Pancreas (tissue), 10 donors: ENCODE measurements at places on chromosomes 5 and 9. TPM values are rescaled to one million over a fixed set of nuclear protein-coding genes. Genes with fewer than 3 reads are reported as not detected.

DNA sequence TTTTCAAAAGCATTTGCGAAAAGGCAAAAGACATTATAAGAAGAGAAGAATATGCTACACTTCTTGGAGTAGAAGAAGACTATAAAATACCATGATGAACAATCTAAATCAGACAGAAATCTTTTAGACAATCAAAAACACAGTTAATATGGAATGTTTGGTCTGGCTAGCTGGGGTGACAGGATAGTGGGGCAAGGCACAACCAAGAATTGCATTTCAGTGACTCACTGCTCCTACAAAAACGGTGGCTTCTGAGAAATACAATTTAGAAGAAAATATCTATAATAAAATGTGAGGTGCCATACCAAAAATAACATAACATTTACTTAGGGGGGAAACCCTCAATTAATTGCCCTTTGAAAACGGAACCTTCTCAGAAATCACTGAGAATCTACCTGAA lies 363.4 kb downstream of the NPR3 start:
- DNase-seq: no peak
- no peaks in the 10 kb centered on the region for H3K27me3 ChIP-seq
- H3K4me3 ChIP-seq: no peak overlapping the region

DNA sequence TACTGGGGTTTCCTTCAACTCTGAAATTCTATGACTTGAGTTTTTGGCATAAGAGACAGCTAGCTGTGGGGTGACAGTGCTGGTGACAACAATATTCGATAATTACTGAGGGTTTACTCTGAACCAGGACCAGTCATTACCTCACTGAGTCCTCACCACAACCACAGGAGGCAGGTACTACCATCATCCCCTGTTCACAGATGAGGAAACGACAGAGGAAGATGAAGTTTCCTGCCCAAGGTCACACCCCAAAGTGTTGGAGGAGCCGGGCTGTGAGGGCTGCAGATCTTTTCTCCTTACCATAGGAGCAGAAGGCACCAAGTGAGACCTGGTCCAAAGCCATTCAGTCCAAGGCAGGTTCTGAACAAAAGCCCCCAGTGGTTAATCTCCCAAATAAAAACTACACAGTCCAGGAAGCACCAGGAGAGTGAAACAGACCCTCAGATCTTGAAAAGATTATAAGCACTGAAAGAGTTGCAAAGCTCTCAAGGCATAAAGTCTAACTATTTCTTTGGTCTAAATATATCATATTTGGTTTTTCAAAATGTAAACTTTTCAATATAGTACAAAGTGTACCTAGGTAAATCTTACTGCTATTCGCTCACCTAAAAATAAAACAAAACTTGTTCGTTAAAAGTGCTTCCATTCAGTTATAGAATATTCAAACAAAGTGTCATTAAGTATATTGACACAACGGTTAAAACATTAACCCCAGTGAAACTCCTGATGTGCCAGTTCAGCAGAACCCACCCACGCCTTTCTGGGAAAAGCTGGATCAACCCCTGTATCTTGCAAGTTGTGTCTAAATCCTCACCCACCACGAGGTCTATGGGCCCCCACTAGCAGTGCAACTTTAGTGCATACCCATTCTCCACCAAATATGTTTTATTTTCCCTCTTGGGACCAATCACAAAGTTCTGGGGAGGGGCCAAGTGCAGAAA lies 82.6 kb upstream of the EQTN start:
- H3K27me3 ChIP-seq: no peaks in the 10 kb centered on the region
- H3K4me3 ChIP-seq: no peak overlapping the region
- H3K4me1 ChIP-seq: peaks cover 39% of the 10 kb centered on the region
- no peaks in the 10 kb centered on the region for H3K36me3 ChIP-seq

DNA sequence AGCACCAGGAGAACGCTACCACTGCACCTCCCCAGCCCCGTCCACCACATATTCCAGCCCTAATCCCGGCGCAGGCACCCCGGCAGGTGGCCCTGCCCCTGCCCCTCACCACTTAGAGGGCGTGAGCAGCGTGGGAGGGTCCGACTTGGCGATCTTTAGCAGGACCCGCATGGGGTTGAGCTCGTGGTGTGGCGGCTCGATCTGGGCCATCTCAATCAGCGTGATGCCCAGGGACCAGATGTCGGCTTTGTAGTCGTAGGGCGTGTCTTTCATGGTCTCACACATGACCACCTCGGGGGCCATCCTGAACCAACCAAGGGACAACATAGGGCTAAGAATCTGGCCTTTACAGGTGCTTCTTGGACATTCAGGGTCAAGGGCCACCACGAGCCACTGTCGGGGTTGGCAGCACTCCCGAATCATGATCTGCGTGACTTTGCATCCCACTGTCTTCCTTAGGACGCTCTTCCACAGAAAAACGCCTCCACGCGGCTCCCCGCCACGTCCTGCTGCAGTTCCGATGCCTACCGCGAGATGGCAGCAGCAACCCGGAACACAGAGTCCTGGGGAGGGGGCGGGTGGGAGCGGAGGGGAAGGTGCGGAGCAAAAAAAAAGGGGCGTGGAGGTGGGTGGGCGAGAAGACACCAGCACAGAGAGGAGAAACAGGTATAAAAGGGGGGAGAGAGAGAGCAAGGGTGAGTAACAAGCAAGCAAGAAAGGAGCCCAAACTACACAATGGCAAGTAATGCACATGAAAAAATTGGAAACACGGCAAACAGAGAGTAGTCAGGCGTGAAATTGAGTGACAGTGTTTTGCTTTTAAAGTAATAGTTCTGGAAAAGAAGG lies 81.3 kb downstream of the STK10 start:
- no peaks in the 10 kb centered on the region for H3K36me3 ChIP-seq
- H3K27me3 ChIP-seq: no peaks in the 10 kb centered on the region
- H3K4me3 ChIP-seq: no peak overlapping the region
- H3K4me1 ChIP-seq: no peaks in the 10 kb centered on the region
- H3K27ac ChIP-seq: no peak overlapping the region
- peak; percentile 47 for DNase-seq

- no peaks in the 10 kb centered on the region for H3K36me3 ChIP-seq
- peak within 1 kb of the TSS; percentile 35 for H3K27ac ChIP-seq
- H3K4me1 ChIP-seq: peaks cover 6% of the 10 kb centered on the region
- DNase-seq: peak; percentile 58
Observed at GRCh38 chr5:132777209-132778069, at the start of gene SEPTIN8. TSS of gene SEPTIN8 (minus strand) at chr5:132777239. CDS start at chr5:132777137, 102 bp downstream.

GRCh38 chr5:82349652-82350051 lies 71.5 kb upstream of the RPS23 start:
- no peaks in the 10 kb centered on the region for H3K27me3 ChIP-seq
- DNase-seq: no peak
- no peaks in the 10 kb centered on the region for H3K36me3 ChIP-seq
- peaks cover 4% of the 10 kb centered on the region for H3K4me1 ChIP-seq

- no peak overlapping the region for H3K4me3 ChIP-seq
- no peaks in the 10 kb centered on the region for H3K4me1 ChIP-seq
- H3K36me3 ChIP-seq: no peaks in the 10 kb centered on the region
- DNase-seq: no peak
Observed at GRCh38 chr5:137016783-137017324, 482.3 kb downstream of the SPOCK1 start.

GRCh38 chr5:93653716-93654115 lies 70.7 kb downstream of the NR2F1 start:
- no peaks in the 10 kb centered on the region for H3K27me3 ChIP-seq
- H3K4me1 ChIP-seq: no peaks in the 10 kb centered on the region
- H3K4me3 ChIP-seq: no peak overlapping the region
- no peak for DNase-seq

DNA sequence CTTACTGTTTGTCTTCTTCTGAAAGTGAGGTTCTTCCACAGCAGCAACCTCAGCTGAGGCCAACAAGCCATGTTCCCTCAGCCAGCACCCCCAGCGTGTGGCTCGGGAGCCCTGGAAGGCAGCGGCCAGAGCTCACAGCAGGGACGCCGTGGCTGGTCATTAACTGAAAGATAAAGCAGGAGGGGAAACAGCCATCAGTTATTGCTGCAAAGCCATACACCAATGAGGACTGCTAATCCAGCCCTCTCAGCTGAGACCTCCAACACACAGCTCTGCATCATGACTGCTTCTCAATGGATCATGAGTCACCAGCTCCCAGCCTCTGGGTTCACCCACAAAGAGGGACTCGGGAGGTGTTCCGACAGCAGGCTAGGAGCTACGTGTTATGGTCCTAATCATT lies 24.3 kb downstream of the ABCA1 start:
- H3K4me3 ChIP-seq: no peak overlapping the region
- no peak for DNase-seq
- H3K27me3 ChIP-seq: no peaks in the 10 kb centered on the region
- H3K36me3 ChIP-seq: no peaks in the 10 kb centered on the region
- H3K27ac ChIP-seq: no peak overlapping the region
- H3K4me1 ChIP-seq: peaks cover 11% of the 10 kb centered on the region

- H3K36me3 ChIP-seq: no peaks in the 10 kb centered on the region
- H3K4me1 ChIP-seq: no peaks in the 10 kb centered on the region
- no peaks in the 10 kb centered on the region for H3K27me3 ChIP-seq
- no peak overlapping the region for H3K27ac ChIP-seq
- H3K4me3 ChIP-seq: no peak overlapping the region
Observed at GRCh38 chr9:101513351-101513750, 20.3 kb upstream of the RNF20 start.

GRCh38 chr5:13632676-13633075 lies 311.8 kb downstream of the DNAH5 start:
- no peak overlapping the region for H3K27ac ChIP-seq
- no peak overlapping the region for H3K4me3 ChIP-seq
- H3K4me1 ChIP-seq: no peaks in the 10 kb centered on the region
- DNase-seq: no peak
- H3K36me3 ChIP-seq: no peaks in the 10 kb centered on the region

DNA sequence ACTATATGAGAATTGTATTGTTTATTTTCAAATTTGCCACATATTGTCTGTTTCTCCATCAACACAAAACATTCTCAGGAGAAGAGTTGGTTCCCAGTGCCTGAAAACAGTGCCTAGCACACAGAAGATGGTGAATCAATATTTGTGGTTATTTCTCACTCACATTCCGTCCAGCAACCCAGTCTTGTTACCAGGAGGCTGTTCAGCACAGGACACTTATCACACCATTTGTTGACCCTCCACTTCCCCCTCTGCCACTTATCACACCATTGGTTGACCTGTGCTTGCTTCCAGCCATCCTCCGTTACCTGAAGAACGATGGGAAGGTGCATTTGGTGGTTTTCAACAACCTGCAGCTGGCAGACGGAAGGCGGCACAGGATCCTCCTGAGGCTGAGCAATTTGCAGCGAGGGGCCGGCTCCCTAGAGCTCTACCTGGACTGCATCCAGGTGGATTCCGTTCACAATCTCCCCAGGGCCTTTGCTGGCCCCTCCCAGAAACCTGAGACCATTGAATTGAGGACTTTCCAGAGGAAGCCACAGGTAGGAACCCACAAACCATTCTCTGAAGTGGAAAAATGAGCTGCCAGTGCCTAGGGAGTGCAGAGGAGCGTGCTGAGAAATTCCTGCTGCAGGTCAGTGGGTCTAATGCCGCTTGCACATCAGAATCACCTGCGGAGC lies 20.5 kb downstream of the THBS4 start:
- H3K36me3 ChIP-seq: no peaks in the 10 kb centered on the region
- no peak overlapping the region for H3K27ac ChIP-seq
- no peaks in the 10 kb centered on the region for H3K27me3 ChIP-seq
- no peaks in the 10 kb centered on the region for H3K4me1 ChIP-seq
- DNase-seq: no peak

- H3K4me3 ChIP-seq: no peak overlapping the region
- no peak overlapping the region for H3K27ac ChIP-seq
- no peaks in the 10 kb centered on the region for H3K36me3 ChIP-seq
- no peaks in the 10 kb centered on the region for H3K4me1 ChIP-seq
- no peak for DNase-seq
Observed at GRCh38 chr9:76101075-76101474, 210.6 kb downstream of the PCSK5 start.

DNA sequence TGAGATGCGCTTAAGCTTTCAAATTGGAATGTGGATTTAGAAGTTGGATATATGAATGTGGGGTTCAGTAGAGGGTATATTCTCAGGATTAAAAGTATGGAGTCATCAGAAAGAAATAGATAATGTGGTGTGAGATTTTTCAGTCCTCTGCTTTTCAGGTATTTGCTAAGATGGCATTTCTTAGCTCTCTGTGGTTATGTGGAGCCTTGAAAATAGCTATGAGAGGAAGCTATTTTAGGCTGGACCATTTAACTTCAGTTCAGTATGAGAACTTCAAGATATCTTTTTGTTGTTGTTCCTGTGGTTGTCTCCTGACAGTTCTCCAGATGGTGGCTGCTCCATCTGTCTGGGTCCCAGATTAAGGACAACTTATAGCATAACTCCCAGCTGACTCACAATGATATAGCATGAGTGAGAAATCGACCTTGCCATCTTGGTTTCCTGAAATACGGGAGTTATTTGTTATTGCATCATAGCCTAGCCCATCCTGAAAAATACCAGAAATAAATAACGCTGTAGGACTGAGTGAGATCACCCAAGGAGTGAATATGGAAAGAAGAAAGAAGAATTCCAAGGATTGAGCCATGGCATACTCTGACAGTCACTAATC lies 461.5 kb downstream of the ANXA1 start:
- H3K27ac ChIP-seq: no peak overlapping the region
- H3K4me3 ChIP-seq: no peak overlapping the region
- H3K4me1 ChIP-seq: no peaks in the 10 kb centered on the region
- no peaks in the 10 kb centered on the region for H3K27me3 ChIP-seq
- DNase-seq: no peak

DNA sequence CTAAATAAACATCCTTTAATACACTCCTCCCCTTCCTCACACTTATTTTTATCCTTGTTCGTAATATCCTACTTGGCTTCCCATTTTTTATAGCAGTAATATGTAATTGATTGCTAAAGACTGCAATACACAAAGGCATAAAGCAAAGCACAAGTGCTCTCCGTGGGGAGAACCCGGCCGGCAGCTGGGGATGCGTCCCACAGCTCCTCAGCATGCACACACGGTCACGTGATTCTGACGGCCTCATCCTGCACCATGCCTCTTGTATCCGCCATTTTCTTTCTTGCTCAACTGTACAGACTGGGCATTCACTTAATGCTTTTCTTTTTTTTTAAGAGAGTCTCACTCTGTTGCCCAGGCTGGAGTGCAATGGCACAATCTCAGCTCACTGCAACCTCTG lies 2.8 kb downstream of the BRD3OS start:
- DNase-seq: no peak
- peaks cover 6% of the 10 kb centered on the region for H3K36me3 ChIP-seq
- peaks cover 5% of the 10 kb centered on the region for H3K4me1 ChIP-seq
- H3K27ac ChIP-seq: no peak overlapping the region
- H3K4me3 ChIP-seq: no peak overlapping the region

The SLC24A2 gene
- total RNA-seq: 0.20 TPM

The NPR3 gene
- 1.1 TPM for total RNA-seq

The RNF183 gene
- total RNA-seq: 0.14 TPM
